Astrocyte (in vitro differentiated cells and primary cell): ENCODE measurements at places on chromosomes 2 and 18. TPM values are rescaled to one million over a fixed set of nuclear protein-coding genes. Genes with fewer than 3 reads are reported as not detected.

DNA sequence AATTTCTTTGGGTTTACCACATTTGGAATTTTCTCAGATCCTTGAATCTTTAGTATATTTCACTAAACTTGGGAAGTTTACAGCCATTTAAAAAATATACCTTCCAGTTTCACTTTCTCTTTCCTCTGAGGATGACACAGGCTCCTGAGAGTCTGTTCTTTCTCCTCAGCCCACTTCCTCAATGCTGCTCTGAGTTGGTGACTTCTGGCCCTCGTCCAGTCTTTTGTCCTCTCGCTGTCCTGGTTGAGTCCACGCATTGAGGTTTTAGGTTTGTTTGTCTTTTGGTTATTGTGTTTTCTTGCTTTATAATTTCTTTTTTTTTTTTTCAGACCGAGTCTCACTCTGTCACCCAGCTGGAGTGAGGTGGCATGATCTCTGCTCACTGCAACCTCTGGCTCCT lies 40.7 kb upstream of the GALR1 start:
- DNase-seq, result peak; percentile 46

GRCh38 chr2:27762951-27763906 lies 8.3 kb upstream of the MRPL33 start:
- peak; percentile 66 for DNase-seq

DNA sequence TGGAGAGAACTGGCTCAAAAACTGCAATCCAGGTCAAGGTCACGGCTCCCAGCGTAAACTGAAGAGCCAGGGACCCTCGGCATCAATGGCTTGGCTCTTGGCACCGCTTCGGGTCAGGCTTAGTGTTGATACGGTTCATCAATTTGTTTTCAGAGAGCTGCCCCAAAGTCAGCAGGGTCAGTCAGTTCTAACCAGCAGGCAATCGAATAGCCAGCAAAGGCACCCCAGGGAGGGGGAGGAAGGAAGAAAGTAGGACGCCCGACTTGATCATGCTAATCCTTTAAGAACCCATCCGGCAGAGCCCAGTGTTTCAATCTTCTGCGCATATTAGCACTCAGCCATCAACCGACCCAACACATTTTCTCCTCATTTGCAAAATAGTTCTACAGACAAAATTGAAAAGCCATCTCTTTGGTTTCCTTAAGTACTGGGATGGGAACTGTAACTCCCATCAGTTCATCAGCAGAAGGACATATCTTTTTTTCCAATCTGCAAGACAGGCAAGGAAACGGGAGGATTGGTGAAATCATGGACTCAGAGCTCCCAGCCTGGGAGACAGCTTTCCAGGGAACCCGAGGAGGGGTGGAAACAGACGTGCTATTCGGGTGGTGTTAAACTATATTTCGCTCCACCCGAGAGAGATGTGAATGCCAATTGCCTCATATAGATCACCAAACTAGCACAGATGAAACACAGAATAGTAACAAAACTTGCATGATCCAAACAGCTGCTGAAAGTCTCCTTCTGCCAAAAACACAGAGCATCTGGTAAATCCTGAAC lies 40.7 kb upstream of the CABLES1 start:
- no peak for DNase-seq

DNA sequence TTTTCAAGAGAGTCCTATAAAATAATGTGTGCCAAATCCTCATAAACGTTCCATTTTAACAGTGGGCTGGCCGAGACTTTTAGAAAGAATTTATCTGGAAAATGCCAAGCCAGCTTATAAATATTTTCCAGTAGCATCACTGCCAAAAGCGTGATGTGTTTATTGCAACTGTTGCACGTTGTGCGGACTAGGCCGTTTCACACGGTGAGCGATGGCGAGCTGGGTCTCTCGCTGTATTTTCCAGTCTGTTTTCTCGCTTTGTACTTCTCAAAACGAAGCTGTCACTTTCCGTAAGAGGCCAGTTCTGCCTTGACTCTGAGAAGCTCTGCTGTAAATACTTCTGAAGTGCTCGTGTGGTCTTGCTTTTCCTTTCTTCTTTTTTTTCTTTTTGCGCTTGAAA lies 65.0 kb upstream of the ZNF236 start:
- DNase-seq, result no peak

DNA sequence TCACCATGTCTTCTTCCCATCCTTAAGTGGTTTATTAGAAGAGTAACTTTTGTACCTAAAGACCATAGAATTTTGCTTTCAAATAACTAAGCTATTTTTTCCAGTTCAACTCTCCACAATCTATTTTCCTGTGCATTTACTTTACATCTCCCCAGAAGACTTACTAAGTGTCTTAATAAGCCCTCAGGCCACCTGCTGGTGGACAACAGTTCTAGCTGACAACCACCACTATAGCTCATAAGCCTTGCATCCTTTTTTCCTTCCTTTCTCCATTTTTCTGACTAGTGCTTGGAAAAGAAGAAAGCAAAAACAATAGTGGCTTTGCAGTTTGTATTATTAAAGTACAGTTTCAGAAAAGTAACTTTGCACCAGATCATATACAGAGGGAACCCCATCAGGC lies 149.5 kb upstream of the TMEM200C start:
- no peak for DNase-seq

DNA sequence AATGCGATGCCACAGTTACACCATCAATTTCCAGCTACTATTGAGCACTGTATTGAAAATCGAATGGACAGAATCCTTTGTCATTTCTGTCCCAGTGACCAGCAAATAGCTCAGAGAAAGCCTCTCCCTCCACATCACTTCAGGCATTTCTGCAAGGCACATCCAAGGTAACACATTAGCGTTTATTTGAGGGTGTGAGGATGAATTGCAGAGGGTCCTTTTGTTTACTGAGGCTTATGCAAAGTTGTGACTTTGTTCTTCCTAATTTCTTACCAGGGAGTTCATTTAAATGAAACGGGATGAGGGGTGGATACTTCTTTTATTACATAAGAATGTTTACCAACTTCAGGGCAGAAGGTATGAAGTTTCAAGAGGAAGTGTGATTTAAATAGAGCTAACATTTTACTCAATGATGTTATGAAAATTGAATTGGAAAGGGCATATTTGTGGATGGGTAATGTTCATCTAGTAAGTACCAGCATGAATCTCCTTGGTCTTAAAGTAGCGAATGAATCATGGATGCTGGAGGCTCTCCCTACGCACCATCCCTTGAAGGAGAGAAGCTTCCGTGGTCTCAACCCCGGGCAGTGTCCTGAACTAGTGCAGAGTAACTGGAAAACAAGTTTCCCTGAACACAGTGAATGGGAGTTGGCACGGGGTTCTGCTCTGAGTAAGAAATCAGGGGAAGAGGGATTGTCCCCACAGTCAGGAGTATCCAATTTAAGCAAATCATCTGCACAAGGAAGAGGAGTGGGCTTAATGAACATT lies 756.5 kb downstream of the GALR1 start:
- no peak for DNase-seq

DNA sequence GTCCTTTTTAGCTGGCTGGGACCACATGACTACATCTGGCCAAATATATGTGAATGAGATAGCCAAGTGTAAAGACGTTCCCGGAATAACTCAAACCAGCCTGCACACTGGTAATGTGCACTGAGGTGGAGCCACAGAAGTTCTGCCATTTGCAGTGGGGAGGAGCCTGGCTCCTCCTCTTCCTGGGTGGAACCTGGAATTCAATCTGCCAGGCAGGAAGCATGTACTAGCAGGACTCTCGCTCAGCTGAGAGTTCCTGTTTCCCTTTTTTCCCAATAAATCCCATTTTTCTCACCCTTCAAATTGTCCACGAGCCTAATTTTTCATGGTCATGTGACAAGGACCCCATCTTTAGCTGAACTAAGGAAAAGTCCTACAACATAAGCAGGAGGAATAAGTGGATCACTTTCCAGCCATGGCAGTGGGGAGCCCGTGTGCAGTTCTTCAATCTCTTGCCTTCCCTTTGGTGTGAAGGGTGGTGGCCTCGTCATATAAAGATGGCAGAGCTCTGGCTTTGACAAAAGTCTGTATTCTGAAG lies 183.2 kb downstream of the UXS1 start:
- DNase-seq, result no peak

The DPP10 gene
- total RNA-seq, result 1.1 and 1.3 TPM in 2 replicates

The SOCS6 gene
- total RNA-seq, result 20.5 and 24.1 TPM in 2 replicates

The MC4R gene
- not detected in 2 replicates for total RNA-seq

The TWIST2 gene
- total RNA-seq, result 2.5 and 3.2 TPM in 2 replicates
